ENCODE measurements at places on chromosomes 5 and 9.
A peak's percentile ranks its signal among the peaks of the same experiment; 100 is the strongest.

DNA sequence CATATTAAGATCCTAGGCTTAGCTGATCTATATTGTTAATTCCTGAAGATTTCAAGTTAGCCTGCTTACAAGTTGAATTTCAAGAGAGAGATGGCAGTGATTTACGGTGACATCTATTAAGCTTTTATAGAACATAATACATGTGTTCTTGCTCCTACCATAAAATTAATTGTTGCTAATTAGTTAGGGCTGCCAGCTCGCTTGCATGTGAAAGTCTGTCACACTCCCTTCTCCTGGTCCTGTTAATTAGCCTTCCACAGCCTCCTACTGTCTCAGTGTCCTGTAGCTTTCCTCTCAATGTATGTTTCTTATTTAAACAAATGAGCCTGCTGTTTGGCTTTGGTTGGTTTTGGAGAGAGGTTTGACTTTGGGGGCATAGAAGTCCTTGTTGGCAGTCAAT lies 247.2 kb downstream of the NTRK2 start:
- DNase-seq: no peak

DNA sequence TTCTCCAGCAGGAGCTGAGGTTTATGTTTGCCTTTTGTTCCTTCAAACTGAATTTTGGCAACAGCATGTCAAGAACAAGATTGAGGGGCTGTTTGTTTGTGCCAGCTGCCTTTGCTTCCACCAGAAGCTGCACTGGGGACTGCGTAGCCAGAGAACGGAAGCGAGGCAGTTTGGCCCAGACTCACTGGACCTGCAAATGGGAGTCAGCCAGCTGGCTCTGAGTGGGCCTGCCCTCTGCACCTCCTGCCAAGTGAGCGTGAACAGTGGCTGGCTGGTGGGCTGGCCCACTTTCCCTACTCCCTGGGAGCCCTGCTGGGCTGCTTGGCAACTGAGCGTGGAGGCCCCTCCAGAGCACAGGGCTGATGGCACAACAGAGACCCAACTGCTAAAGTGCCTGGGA lies 111.6 kb downstream of the GALNT10 start:
- no peak for DNase-seq

DNA sequence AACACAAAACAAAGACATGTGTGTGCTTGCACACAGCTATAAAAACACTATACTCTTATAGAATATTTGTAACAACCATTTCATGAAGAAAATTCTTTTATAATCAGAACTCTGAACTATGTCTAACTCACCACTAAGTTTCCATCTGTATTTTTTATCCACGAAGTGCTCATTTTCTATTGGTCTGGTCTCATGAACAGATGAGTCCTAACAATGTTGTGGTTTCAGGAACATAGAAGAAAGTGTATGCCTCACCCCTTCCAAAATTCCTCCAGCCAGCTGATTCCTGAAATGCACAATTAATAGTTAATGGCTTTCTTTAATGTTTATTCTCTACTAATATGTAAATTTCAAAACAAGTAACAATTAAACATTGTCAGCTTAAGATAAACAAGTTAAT lies 325.3 kb upstream of the GRAMD2B start:
- DNase-seq: peak; percentile 43

DNA sequence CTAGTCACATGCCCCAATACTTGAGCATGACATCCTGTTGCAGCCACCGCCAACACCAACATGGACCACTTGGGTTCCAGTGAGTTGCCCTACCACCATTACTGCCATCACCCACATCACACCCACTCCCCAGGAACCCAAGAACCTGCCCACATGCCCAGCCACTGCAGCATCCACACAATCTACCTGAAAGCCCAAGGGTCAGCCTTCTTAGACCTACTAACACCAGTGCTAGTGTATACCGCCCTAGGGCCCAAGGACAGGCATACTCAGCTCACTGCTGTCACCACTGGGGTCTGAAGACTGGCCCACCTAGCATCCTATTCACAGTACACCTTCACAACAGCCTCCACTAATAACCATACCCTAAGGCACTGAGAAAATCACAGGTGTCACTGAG lies 82.0 kb downstream of the SYK start:
- no peak for DNase-seq

DNA sequence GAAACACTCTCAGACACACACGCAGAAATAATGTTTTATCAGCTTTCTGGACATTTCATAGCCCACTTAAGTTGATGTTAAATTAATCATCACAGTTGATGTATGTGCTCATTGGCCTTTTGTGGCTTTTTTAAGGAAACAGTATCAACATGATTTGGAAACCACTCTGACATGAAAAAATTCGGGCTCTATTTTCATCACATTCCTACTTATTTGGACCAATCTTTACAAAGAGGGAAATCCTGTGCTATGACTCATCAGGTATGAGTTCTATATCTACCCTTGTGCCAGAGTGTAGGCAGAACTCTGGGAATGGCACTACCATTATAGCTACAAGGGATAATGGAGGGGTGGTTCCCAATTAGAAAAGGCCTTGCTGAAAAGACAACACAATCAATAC lies 388.4 kb upstream of the PTGER4 start:
- peak; percentile 79 for DNase-seq

DNA sequence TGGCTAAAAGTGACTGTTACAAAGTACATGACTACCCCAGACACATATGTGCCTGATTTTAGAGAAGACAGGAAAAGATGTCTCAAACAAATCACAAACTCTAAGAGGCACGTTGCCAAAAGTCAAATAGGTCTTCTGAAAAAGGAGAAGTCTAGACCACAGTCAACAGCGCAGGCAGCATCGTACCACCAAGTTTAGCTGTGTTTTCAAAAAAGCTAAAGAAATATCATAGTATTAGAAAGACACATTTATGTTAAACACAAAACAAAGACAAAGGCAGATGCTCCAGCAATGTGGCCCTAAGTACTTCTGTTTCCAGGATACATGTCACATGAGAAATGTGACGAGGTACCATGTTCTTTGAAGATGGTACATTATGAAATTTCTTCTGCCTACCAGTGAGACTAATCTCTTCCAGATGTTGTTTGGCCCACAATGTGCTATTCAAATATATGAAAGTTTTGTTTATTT lies 43.5 kb downstream of the LPAR1 start:
- DNase-seq: peak; percentile 67

DNA sequence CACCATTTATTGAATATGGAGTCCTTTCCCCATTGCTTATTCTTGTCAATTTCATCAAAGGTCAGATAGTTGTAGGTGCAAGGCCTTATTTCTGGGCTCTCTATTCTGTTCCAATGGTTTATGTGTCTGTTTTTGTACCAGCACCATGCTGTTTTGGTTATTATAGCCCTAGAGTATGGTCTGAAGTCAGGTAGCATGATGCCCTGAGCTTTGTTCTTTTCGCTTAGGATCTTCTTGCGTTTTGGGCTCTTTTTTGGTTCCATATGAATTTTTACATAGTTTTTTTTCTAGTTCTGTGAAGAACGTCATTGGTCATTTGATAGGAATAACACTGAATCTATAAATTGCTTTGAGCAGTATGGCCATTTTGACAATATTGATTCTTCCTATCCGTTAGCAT lies 40.2 kb upstream of the IFNE start:
- no peak for DNase-seq

DNA sequence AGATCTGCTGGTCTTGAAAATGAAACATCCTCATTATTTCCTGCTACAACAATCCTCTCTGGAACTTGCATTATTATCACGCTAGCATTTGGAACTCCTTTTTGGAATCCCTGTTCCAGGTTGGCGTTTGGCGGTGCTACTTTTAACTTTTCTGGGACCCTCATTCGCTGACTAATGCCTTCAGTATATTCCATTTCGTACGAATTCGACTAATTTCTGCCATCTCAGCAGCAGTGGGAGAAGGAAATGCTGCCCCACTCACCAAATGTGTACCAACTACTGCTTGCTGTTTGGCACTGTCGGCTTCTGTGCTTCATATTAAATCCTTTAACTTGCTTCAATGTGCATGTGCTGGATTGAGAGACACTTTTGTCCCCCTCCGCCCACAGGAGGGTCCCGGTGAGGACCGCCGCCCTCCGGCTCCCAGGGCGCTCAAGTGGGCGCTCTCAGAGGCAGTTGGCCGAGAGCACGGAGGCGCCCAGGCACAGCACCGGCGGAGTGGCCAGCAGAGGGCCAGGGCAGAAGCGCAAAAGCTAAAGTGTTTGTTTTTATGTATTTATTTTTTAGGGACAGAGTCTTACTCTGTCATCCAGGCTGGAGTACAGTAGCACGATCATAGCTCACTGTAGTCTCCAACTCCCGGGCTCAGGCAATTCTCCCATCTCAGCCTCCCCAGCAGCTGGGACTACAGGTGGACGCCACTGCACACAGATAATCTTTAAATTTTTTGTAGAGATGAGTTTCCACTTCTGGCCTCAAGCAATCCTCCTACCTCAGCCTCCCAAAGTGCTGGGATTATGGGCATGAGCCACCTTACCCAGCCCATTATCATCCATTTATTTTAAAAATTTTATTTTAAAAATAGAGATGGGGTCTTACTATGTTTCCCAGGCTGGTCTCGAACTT lies 11.9 kb downstream of the PDE6A start:
- DNase-seq: no peak

Measured in fibroblast of skin of back (primary cell).